ENCODE measurements at places on chromosomes 3 and 15.

DNA sequence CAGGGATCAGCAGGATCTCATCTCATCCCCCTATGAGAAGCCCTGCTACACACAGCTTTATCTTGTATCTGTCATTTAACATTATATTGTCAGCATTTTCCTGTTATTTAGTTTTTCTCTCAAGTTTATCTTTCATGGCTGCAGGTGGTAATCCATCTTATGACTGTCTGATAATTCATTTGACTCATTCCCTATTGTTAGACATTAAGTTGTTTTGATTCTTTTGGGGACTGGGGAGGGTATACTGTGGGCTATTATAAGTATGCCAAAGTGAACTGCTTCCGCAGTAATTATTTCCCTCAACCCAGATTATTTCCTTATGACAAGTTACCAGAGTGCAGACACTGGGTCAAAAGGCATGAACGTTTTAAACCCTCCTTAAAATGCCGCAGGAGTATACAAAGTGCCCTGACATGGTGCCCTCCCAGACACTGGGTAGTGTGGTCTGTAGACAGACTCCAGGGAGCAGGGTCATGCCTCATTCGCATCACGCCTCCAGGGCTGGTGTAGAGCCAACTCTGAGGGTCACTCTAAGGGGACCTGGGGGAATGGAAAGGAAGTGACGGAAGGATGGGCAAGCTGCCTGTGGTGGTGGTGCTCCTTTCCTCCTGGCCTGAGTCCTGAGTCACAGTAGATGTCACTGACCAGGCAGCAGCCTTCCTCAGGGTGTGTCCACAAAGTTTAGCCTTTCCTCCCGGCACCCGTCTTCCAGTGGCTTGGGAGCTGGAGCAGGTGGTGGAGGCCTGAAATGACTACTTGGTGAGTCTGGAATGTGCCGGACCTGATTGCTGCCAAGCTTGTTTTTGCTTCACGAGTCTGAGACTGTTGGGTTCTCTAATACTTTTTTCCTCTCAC lies 11.6 kb downstream of the GPR160 start:
- no peak for DNase-seq

- DNase-seq: no peak
Measured at GRCh38 chr3:98731720-98732285, 31.3 kb upstream of the ST3GAL6 start.

DNA sequence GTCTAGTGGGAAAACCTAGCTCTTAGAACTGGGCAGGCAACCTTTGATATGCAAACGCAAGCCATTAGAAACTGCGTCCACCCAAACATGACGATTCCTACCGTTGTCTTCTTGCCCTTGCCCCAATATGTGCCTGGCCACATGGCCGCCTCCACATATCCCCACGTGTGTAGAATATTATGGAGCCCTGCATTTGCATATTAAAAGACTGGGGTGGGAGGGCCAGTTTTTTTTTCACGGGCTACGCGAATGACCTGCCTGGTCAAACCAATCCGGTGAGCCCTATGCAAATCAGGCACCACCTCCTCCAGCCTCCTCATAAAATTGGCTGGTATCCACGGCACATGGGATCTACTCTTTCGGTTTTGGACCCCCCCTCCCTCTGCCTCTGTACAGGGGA lies 381.0 kb upstream of the RGMA start:
- no peak for DNase-seq

GRCh38 chr15:81050805-81051204 lies 50.1 kb downstream of the TLNRD1 start:
- no peak for DNase-seq

- DNase-seq: no peak
Measured at GRCh38 chr15:23846218-23846617, 159.1 kb upstream of the NDN start.

GRCh38 chr15:65903296-65904073 lies 34.2 kb downstream of the RAB11A start:
- DNase-seq: peak; percentile 10

- peak; percentile 16 for DNase-seq
Measured at GRCh38 chr3:180804916-180805315, 107.6 kb upstream of the FXR1 start.

DNA sequence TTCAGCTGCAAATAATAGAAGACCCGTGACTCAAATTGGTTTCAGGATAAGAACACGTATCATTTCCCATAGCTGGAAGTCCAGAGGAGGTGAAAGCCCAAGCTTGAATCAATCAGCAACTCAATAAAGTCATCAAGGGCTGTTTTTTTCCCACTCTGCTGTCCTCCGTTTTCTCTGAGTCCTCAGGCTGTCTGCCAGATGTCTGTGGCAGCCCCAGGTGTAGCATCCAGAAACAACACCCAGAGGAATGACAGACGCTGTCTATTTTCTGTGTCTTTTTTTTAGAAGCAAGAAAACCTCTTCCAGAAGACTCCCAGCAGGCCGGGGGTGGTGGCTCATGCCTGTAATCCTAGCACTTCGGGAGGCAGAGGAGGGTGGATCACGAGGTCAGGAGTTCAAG lies 204.4 kb downstream of the FAM43A start:
- DNase-seq: no peak

DNA sequence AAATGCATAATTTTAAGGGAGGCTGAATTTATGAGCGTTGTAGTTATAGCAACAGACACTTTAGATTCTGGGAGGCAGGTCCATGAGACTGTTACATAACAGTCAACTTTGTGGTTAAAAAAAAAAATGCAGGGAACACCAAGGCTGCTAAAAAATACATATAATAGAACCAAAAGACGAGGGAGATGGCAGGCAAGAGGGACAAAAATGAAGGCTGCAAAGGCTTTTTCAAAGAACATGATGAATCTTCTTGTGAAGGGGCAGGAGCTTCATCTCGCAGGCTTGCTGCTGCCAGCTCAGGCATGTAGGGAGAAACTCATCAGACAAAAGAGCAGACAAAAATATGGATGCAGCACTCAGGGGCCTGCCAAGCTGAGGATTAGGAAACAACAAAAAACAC lies 243.9 kb downstream of the SHQ1 start:
- DNase-seq: no peak

- DNase-seq: no peak
Measured at GRCh38 chr15:88612186-88612796, 8.8 kb upstream of the AEN start.

DNA sequence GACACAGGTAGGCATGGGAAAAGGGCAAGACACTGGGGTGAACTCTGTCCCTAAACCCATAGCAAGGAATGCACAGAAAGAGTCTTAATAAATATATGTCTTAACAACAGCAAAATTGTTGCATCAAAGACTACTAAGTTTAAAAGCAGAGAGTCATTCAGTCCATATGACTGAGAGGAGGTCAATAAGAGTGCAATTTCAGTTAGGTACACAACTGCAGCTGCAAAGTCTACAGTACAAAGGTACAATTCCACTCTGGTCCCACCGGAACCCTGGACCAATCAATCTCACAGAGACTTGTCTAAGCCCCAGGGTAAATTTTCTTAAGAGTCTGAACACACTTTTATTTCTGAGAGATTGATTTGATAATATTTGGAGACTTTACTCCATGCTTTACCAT lies 6.9 kb downstream of the CP start:
- DNase-seq: no peak

DNA sequence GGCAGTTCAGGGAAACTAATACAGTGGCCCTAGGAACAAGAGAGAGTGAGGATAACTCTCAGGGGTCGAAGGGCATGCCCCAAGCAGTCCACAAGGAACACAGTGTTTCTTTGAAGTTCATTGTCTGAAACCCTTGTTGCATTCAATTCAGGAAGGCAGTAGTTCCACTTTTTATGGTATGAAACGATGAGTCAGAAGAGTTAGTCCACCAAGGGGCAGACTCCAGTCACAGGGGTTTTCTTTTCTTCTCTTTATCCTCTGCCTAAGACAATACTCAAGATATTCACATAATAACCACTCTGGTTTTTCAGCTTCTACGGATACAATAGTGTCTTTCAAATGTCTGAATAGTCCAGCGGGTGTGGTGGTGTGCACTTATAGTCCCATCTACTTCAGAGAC lies 23.7 kb upstream of the TICRR start:
- no peak for DNase-seq

GRCh38 chr3:70973558-70973957 lies 610.0 kb downstream of the FOXP1 start:
- DNase-seq: no peak

DNA sequence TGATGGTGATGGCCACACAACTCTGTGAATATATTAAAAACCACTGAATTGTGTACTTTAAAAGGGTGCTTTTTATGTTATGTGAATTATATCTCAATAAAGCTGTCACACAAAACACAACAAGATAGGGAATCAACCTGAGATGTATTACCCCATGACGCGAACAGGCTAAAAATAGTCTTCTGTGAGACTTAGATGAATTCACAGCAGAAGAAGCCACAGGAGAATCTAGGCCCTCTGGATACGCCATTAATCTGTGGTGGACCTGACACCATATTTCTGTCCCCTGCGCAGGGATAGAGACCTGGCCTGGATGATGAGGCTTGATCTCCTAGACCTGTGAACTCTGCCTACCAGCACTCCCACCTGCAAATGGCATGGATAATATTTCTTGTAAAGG lies 146.0 kb upstream of the HACD2 start:
- DNase-seq: no peak

GRCh38 chr3:177726807-177727206 lies 529.5 kb upstream of the TBL1XR1 start:
- no peak for DNase-seq

DNA sequence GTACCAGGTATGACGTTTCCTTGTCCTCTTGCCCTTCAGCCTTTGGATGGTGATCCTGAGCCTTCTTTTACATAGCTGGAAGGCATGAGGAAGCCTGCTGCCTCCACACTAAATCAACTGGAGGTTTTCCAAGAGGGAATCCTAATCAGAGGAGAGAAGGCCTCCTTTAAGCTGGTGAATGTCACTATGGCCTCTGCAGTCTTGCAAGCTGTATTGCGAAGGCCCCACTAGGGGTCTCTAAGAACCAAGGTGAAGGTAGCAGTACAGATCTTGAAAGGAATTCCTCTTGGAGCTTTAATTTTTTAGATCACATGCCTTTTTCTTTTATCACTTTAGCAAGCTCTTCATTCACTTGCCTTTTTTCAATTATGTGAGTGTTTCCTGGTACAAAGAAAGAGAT lies 119.2 kb downstream of the GHSR start:
- no peak for DNase-seq

DNA sequence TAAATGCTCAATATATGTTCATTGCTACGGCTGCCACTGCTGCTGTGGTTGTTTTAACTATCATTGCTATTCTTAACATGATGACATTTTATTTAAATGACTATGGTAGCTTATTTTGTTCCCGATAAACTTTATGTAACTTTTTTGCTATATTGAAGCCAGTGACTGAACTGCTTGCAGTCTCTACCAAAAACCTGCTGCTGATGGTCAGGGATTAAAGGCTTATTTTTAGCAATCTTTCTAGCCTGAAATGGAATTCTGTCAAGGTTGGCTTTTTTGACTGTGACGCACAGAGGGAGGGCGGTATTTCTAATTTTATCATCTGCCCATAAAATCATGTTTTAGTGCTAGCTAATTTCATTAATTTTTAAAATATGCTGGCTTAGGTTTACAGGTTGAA lies 271.8 kb downstream of the KCNH8 start:
- no peak for DNase-seq

DNA sequence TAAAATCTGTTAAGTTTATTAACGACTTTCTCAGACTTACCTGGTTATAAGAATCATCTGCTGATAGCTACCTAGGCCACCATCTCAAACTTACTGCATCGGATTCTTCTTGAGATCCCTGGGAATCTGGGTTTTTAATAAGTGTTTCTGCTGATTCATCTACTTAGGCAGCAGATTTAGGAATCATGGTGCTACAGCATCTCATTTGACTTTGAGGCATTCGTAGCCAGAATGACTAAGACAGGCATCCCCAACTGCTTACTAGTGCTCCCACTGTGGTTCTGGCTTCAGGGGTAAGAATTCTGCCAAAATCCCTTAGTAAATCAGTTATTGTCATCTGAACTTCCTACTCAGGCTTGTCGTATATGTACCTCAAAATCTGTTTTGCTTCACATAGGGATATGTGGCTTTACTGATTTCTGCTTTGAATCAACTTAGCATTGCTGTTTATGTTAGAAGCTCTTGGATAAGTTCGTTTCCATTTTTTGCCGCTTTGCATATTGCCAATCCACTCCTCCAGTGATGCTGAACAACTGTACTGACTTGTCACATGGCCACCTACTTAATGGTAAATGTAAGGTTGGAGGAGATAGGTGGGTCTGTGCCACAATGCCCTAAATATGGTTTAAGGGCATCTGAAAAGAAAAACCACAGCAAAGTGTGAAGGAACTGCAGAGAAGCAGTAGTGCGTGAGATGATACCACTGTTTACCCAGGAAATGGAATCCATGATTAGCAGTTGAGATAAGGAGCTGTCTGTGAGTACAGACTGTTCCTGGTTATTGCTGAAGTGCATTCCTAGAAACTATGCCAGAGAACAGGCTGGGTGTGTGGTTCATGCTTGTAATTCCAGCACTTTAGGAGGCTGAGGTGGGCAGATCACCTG lies 60.3 kb downstream of the MAP6D1 start:
- DNase-seq: no peak

DNA sequence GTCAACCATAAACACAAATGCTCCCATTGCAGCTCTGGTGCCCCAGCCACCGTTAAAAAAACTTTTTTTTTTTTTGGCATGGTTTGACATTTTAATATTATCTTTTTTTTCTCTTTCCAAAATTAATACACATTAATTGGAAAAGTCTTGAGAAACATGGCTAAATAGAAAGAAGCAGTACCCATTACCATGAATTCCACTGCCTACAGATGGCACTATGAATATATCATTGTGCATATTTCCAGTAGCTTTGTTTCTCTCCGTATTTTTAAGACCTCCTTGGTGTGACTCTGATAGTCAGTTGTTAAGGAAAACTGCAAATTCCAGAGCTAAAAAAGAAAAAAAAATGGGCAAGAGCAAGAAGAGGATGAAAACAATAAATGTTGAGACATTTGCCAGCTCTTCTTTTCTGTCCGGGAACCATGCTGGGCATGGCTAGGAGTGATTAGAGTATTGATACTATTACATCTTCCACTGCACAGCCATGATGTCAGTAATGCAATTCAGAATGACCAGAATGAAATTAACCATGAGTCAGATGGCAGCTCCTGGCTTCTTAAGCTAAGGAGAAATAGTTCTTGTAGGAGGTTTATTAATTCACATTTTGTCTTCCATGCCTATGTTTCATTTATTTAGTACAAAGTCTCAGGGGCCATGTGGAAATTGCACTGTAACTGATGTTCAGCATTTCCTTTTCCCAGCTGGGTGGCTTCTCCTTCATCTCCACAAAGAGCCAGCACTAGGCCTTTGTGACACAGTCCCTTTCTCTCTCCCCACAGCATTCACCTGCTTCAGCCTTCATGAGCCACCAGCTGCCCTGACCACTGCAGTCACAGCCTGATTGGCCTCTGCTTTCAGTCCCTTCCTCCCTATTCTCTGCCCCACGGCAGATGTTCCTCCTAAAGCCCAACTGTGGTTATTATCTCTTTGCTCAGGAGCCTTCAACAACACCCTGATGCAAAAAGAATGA lies 31.8 kb downstream of the SLC7A14 start:
- DNase-seq: no peak

- no peak for DNase-seq
Measured at GRCh38 chr3:159860269-159861116, 128.1 kb upstream of the IL12A start.

Measured in AG04449 (cell line).